ENCODE measurements at places on chromosomes 6 and 20.

DNA sequence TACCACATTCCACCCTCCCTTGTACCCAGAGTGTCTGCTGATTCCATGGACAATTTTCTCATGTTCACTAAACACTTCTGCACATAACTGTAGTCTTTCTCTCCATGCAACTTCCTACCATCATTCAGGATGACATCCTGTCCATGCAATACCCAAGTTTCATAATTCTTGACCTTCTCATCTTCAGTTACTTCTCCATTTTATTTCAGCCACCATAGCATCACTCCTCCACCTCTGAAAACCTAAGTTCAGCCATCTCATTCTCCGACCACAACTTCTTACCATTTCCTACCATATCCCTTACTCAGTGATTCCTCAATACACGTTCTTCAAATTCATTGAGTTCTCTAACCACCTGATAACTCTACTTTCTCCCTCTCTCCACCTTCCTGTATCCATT, 216.5 kb upstream of the TENT5A start:
- DNase-seq, result no peak

DNA sequence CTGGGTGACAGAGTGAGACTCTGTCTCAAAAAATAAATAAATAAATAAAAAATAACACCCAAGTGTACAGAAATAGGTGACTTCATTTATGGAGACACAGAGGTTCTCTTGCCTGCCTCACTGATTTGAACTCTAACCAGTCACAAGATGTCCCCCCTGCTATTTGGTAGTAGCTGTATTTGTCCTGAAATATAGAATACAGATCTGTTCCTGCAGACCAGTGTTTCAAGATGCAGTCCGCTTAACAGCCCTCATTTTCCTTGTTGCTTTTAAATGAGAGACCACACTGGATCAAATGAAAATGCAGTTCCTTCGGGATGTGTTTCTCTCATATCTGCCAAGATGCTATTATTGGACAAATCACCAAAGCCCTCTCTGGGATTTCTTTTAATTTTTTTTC, 7.6 kb downstream of the PLCB4 start:
- DNase-seq, result no peak

- no peak for DNase-seq
Observed at GRCh38 chr6:155130161-155130853, 133.5 kb upstream of the CLDN20 start.

GRCh38 chr20:1965520-1966351, 28.1 kb downstream of the PDYN start:
- peak; percentile 83 for DNase-seq

DNA sequence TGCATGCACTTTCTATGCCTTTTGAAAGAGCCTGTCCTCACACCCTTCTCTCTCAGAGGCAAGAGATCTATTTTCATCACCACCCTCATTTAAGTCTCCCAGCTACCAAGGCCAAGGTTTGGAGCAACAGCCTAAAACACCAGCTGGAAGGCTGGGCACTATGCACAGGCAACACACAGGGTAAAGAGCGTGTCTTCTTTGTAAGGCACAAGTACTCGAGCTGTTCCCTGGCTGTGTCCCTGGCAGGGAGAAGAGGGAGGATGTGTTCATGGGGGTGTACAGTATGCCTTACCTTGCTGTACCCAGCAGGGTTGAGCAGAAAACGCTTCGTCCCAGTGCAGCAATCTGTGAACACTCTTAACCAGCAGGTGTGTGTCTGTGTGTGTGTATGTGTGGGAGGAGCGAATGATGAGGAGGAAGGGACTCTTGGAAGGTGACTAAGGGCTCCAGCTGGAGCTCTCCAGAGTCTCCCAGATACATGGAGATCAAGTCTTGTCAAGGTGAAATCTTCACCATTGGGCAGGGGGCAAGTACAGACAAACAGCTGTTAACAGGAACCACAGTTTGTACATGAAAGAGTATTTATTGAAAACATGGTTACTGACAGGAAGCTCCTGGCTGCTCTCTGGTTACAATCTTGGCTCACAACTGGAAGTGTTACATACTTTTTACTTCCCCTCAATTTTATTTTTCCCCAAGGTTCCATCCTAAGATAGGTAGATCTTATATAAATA, 40.8 kb downstream of the ELMO2 start:
- no peak for DNase-seq

DNA sequence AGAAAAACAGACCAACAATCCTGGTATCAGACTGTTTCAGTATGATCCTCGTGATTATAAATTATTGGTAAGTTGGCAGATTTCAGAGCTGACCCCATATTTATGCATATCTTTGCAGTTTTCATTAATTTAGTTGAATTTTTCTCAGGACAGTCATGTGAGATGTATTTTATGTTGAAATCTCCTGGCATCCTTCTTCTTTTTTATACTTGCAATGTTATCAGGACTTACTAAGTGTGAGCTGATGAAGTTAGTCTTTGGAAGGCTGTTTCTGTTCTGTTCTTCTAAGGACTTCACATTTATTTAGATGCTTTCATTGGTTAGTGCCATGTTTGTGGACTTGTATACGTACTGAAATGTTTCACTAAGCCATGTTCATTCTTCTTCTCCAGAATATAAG, 17.2 kb downstream of the SMPDL3A start:
- no peak for DNase-seq

DNA sequence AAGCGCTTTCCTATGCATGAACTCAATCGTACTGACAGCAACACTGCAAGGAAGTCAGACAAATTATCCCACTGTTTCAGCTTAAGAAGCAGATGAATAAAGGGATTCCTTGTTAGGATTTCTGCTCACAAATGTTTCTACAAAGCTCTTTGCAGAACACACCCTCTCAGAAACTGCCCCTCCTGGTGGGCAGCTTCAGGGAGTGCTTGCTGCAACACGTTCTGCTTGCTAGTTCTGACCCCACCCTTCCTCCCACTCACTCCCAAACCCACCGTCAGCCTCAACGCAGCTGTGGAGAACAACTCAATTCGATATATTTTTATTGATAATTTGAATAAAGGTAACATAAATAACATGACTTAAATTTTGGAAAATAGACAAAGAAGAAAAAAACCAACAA, 250.8 kb upstream of the PRDM1 start:
- no peak for DNase-seq

DNA sequence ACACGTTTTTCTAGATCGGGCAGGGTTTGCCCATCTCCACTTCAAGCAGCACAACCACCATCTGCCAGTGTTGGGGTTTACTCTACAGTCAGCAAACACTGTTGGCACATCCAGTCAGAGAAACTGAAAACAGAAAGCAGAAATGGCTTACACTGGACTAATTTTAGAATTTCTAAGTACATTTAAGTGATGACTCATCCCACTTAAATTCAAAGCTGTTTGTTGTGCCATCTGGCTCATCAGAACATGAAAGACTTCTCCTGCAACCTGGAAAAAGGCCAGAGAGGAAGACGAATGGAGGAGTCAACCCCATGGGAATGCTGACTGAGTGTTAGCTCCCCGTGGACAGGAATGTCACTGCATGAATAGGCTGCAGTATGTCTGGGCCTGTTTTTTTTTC, 21.8 kb downstream of the FAM209B start:
- no peak for DNase-seq

DNA sequence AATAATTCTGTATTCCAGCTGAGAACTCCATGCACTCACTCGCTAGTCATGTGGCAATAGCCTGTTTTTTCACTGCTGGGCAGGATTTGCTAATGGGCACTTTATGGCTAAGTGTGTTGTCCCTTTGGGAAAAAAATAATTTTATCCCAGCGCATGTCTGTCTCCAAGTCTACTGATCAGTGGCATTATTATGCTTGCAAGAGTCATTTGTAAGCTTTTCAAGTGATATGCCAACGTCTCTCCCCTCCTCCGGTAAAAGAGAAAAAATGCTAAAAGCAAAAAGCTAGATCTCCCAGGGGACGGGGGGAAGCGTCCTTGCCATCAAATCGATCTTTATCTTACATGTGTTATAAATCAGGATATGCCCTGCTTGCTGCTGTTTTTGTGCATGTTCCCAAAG, 407.7 kb downstream of the CDH26 start:
- no peak for DNase-seq

- DNase-seq, result no peak
Observed at GRCh38 chr6:104771258-104771832, 88.4 kb downstream of the HACE1 start.

DNA sequence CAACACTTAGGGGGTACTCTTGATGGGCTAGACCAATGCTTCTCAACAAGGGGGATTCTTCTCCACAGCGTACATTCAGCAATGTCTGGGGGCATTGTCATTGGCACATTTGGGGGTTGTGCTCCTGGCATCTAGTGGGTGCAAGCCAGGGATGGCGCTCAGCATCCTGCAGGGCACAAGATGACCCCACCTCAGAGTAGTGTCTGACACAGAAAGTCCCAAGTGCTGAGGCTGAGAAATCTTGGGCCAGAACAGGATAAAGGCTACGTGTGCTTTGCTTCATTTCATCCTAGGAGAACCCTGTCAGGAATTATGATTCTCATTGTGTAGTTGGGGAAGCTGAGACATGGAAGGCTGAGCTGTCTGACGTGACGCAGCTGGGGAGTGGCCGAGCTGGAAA, 298.6 kb downstream of the CDH26 start:
- no peak for DNase-seq

GRCh38 chr20:20399531-20400500, 31.9 kb downstream of the INSM1 start:
- no peak for DNase-seq

DNA sequence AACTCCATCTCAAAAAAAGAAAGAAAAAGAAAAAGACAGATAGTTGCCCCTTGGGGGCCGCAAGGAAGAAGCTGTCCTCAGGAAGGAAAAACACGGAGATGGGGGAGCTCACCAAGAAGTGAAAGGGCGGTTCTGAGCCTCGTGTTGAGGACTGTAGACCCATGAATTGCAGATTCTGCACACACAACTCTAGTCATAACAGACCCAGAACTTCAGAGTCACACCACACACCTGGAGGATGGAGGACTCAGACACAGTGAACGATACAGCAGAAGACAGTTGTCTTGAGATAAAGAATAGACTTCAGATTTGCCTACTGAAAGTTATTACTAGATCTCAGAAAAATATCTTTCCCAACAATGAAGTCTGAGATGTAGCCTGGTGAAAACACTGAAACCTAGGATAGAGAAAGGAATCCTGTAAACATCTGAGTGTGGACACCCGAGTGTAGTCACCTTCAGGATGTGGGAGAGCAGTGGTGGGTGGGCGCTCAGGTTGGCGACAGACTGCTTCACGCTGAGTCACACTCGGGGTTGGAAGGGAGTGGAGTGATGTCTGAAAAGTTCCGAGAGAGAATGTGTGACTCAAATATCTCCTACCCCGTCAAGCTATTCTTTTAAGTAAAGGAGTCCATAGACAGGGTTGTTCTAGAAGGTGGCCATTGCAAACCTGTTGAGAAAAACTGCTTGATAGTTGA, 88.1 kb downstream of the MAP3K4 start:
- DNase-seq, result no peak

DNA sequence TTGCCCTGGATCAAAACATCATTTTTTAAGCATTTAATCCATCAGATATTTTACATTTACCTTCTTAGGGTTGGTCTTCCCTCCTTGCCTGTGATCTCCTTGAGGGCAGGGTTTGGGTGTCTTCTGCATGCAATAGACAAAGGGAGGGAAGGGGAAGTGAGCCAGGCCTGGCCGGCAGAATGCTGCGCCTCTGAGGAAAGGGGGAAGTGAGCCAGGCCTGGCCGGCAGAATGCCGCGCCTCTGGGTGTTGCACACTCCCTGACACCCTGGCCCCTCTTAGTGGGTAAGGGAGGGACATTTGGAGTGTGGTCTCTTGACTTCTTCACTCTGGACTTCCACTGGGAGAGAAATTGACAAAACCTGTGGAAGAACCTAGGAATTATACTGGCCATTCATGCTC, 12.4 kb downstream of the PSMF1 start:
- DNase-seq, result no peak

- DNase-seq, result no peak
Observed at GRCh38 chr20:16388731-16389130, 184.5 kb downstream of the KIF16B start.

DNA sequence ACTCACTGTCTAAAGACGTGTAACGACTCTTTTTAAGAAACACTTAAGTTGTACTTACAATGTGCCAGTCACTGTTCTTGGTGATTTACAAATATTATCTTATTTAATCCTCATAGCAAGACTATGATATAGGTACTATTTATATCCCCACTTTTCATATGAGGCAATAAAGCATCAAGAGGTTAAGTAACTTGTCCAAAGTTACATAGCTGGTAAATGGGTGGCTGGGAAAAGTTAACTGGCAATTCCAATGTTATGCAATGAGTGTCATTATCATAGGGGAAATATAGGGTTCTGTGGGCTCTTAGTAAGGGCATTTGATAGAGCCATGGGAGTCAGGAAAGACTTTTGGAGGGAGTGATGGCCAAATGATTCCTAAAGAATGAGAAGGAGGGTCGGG, 21.4 kb upstream of the RIPOR2 start:
- no peak for DNase-seq

DNA sequence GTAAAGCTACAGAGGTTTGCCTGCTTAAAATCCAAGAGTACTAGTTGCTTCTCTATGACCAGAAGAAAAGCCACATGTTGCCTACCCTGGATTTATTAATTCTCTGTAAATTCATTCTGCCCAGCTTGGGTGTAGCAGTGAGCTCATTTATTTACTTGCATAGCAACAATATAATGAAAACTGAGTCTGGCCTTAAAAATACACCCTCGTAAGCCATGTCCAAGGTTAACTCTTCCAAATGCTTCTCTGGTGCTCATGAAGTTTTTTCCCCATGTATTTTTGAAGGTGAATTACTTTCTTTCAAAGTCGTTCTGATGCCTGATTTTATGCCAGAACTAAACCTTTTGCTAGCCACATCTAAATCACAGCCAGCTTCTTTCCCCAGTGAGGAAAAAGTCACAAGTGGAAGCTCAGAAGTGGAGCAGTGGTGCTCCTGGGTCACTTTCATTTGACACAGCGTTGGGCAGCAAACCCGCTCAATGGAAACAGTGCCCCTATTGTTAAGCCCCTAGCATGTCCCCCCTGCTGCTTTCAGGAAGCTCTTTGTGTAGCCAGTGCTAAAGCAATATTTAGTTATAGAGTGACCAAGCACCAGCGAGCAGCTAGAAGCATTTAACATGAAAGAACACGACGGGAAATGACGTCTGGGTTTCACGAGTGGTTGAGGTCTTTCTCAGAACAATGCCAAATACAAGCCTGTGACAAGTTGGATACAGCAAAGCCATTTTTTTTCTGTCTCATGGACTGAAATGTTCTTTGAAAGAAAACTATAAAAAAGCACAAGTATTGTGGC, 29.8 kb downstream of the NEDD9 start:
- DNase-seq, result no peak
